Retina (tissue), 1 donor: ENCODE measurements at places on chromosomes 11 and 22.

GRCh38 chr11:124894606-124895430 lies 2.8 kb downstream of the ROBO4 start:
- no peak for DNase-seq

- no peak for DNase-seq
These were observed 39.4 kb downstream of the MICAL2 start for GRCh38 chr11:12149672-12150225.

DNA sequence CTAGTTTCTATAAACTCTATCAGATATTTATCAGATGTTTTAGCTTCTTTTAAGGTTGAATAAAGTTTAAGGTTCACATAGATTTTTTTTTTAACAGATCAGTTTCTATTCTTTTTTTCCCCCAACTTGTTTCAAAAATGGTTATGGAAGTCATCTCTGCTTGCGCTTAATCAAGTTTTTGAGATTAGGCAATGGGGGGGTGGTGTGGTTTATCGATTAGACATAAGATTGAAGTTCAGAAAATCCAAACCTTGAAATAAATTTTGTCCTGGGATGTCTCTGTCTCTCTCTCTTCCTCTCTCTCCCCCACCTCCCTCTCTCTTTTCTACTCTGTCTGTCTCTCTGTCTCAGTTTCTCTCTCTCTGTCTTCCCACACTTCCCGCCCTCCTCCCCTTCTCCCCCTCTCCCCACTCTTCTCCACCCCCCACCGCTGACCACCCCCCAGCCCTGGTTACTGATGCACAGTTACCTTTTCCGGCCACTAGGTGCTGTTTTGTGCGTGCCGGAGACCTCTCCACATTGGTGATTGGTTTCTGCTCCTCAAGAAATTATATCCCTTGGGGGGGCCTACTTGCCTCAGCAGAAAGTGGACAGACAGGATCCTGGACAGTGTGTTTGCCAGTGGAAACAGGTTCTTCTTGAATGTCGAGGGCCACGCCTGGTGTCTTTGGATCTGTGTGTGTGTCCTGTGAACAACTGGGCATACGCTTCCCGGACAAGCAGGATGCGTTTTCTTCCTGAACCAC lies 29.7 kb upstream of the ANO1 start:
- no peak for DNase-seq

DNA sequence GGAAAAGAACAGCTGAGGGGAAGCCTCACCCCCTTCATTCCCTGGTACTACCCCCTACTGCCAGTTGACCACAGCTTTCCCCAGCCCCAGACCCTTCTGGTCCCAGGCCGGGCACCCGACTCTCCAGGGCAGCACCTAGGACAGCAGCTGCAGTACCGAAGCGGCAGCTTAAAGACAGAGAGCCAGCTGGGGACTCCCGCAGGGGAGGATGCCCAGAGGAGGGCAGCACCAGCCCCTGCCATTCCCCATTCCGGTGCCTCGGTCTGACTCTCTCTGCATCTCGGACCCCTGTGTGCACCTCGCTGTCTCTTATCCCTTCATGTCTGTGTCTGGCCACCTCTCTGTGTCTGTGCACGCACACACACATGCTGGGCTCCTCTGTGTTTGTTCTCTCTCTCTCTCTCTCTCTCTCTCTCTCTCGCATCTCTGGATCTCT lies 9.4 kb downstream of the IGSF9B start:
- no peak for DNase-seq

DNA sequence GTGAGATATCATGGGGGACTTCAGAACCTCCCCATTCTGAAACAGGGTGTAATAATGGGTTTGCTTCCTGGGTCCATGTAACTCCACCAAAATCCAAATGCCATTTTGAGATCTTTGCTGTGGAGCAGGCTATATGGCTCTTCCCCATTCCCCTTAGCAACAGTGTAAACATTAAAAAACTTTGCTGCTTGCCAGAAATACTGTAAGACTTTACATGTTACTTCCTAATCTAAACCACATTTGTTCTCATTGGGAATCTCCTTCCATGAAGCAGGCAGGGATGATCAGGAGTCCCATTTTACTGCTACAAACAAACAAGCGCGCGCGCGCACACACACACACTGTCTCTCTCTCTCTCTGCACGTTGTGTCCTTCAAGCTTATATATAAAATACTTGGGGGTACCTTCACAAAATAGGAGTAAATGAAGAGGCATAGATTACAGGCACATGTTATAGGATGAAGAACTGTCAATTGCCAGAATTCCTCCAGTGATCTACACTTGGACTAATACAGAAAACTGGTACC lies 86.5 kb downstream of the ANO3 start:
- DNase-seq: no peak

GRCh38 chr11:8719211-8719649 lies 36.6 kb downstream of the RPL27A start:
- DNase-seq: no peak

DNA sequence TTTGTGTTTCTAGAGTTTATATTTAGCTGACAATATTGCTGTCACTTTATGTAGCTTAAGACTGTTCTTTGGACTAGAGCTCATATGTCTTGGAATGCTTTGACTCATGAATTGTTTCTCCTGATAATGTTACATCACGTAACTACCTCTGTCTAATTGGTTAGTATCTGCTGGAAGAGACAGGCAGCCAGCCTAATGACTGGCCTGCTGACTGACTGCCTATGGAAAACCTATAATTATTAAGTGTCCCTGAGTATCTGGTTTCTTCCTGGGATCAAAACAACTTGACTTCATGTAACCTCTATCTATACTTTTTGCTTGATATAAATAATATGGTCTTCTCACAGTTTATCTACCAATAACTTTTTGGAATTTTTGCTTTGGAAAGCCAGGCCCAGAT lies 9.4 kb downstream of the SOX6 start:
- no peak for DNase-seq
